AG04450 (cell line): ENCODE measurements at places on chromosomes 11 and 22. TPM values are rescaled to one million over a fixed set of nuclear protein-coding genes. Genes with fewer than 3 reads are reported as not detected.

The OR52I2 gene
- polyA plus RNA-seq: not detected in 2 replicates

The PNPLA3 gene
- 3.9 and 4.0 TPM in 2 replicates for polyA plus RNA-seq

The MGAT3 gene
- polyA plus RNA-seq: 0.10 and 0.15 TPM in 2 replicates

The CSF2RB gene
- polyA plus RNA-seq: not detected in 2 replicates
